ENCODE measurements at places on chromosomes 12 and 14. TPM values are rescaled to one million over a fixed set of nuclear protein-coding genes. Genes with fewer than 3 reads are reported as not detected.
A peak's percentile ranks its signal among the peaks of the same experiment; 100 is the strongest.

The RTL1 gene
- not detected for total RNA-seq

The LIN7A gene
- under 0.01 TPM for total RNA-seq

The SERPINA12 gene
- not detected for total RNA-seq

The DCN gene
- 10.3 TPM for total RNA-seq

The GPR162 gene
- 1.8 TPM for total RNA-seq

The LAG3 gene
- 0.12 TPM for total RNA-seq

The KCNH3 gene
- total RNA-seq = 0.24 TPM

The KRT6C gene
- not detected for total RNA-seq

The LHX5 gene
- not detected for total RNA-seq

The GNG2 gene
- total RNA-seq = 81.7 TPM

The OVCH1 gene
- not detected for total RNA-seq

The NPAS3 gene
- 0.48 TPM for total RNA-seq

The CIDEB gene
- total RNA-seq = not detected

The GUCY2C gene
- total RNA-seq = not detected

The RHEBL1 gene
- 13.2 TPM for total RNA-seq

DNA sequence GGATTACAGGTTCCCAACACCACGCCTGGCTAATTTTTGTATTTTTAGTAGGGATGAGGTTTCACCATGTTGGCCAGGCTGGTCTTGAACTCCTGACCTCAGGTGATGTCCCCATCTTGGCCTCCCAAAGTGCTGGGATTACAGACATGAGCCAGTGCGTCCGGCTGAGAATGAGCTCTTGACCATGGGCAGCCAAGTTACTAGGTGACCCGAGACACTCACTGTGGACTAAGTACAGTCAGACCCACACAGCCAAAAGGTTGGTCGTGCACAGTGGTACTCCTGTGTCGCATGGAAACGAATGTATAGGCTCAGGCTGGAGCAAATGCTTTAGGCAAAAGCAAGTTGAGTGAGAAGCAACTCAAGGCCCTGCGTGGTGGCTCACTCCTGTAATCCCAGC lies 21.0 kb downstream of the DLK1 start:
- no peak for DNase-seq

DNA sequence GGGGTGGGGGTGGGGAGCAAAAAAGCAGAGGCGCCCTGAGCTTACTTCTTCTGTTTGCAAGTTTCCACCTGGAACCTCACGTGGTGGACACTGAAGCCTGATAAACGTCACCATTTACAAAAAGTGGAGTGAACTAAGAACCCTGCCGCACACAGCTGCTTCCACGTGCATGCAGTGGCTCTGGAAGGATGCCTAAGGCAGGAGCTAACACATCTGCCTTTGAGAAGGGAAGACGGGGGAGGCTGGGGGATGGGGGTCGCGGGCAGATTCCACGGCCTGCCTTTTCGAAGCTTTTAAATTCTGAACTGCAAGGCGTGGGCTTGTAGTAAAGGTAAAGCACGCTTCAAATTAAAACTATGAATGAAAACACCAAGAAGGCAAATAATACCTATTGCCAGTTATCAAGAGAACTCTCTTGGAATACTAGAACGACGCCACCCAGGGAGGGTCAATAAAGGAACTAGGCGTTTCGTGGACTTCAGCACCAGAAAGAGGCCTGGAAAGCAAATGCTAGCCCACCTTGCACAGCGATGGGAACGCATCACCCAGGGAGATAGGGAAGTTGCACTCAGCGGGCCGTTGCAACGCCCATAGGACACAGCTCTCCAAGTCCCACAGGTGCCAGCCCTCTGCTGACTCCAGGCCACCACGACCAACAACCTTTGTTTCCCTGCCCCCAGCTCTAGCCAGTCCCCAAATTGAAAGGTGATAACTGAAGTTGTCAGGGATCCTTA lies 61.8 kb downstream of the TESC start:
- no peak for DNase-seq

DNA sequence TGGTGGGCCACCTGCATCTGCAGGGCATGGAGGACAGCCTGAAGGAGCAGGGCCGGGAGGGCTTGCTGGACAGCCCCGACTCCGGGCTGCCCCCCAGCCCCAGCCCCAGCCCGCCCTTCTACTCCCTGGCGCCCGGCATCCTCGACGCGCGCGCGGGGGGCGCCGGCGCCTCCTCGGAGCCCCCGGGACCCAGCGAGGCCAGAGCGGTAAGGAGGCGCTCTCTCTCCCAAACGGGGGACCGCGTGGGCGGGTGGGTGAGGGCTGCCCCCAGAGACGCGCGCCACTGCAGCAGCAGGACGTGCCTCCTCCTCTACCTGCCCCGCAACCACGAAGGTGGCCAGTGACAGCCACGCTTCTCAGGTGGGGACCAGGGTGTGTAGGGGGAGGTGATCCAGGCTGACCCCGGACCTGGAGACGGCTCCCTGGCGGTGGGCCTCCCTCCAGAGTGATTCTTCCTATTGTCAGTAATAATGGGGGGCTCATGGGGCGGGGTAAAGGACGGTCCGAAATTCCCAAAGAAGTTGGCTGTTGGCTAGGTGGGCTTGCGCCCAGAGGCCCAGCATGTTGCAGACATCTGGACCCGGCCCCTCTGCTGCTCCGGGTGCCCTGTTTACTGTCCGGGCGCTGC lies 652 bp downstream of the RFLNA start:
- DNase-seq = no peak

DNA sequence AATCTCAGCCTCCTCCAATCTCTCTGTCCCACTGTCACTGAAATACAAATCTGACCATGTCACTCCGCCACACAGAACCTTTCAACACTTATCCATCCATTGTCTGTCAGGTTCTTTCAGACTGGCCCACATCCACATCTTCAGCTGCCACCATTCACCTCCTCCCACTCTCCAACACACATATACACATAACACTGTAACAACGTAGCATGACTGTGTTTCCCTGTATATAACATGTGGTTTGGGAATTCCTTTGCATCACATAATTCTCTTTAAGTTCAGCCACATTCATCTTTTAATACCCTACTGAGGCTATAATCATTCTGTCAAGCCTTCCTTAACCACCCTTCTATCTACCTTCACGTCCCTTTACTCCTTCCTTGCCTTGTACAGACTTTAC lies 99.2 kb downstream of the PPP2R5E start:
- no peak for DNase-seq

DNA sequence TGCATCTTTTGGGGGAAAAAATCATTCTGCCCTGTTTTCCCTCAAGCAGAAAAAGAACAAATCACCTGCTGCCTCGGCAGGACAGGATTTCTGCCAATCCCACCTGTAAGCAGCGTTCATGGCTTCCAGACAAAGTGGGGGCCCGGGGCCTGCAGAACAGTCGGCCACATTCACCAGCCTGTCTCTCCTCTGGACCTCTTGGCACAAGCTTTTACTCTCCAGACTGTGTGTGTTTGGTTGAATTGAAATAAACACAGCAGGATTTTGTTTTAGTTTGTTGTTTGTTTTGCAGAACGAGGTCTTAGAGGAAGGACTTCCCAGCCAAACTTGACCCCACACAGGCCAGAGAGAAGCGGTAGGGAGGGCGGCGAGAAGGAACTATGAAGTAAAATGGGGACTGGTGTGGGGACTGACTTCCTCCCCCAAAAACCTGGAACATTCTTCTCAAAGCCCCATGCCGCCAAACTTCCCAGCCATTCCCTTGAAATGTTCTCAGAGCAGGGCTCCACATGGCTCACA lies 41.7 kb upstream of the FOS start:
- DNase-seq = no peak

- peak; percentile 59 for DNase-seq
Measured at GRCh38 chr14:78959674-78960264, 789.6 kb downstream of the NRXN3 start.

- DNase-seq = no peak
Measured at GRCh38 chr14:89614009-89614691, 197.1 kb upstream of the FOXN3 start.

DNA sequence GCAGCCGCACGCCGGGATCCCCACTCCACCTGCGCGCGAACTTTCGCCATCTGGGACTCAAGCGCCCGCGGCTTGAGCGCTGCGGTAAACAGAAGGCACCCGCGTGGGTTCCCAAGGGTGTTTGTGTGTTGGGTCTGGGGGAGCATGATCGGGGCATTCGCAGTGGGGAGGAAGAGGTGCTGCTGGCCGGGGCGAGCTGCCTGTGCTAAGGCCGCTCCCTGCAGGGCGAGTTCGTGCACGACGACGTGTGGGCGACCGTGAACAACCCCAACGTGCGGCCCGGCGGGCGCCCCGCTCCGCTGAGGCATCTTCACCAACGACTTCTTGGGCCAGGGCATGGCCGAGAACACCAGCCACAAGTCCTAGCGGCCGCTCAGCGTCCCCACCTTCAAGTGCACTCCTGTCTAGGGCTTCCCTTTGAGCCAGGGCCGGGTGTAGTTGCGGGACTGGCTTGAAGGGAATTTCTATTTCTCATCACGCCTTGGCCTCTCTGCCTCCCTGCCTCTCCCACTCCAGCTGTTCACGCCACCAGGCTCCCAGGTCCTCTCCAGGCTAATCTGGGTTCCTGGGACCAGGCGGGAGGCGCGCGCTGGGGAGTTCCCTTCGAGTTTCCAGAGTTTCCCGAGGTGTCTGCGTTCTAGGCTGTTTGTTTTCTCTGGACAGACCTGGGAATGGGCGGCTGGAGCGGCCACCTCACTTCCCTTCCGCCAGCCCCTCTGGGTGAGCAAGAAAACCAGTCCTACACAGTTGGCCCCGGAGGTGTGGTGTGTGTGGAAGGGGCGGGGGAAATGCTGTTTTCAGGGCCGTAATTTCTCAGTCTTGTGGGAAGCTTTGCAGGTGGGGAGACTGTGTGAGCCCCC lies 417.8 kb upstream of the TMTC1 start:
- DNase-seq = no peak

DNA sequence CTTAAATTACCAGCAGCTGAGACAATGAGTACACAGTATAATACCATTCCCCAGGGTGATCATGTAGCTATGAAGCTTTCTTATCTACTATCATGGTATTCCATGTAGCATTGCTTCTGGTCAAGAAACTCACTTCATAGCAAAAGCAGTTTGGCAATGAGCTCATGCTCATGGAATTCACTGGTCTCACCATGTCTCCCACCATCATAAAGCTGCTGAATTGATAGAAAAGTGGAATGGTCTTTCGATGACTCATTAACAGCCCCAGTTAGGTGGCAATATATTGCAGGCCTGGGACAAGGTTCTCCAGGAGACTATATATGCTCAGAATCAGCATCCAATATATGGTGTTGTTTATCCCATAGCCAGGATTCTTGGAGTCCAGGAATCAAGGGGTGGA lies 553.7 kb downstream of the FOXG1 start:
- peak; percentile 28 for DNase-seq

DNA sequence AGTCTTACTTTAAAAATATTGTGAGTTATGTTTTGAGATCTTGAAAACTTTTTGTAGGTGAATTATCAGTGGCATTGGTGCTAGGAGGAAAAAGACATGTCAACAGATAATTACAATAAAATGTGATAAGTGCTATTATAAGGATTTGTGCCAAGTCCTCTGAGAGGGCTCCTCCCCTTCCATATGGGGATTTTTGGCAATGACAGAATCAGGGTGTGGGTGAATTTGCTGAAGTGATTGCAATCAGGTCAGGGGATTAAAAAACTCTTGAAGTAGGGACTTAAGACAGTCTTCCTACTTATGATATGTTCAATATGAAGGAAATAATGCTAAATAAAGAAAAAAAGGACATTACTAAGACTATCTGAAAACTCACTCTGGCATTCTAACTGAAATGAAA lies 122.5 kb downstream of the SLC15A5 start:
- no peak for DNase-seq

DNA sequence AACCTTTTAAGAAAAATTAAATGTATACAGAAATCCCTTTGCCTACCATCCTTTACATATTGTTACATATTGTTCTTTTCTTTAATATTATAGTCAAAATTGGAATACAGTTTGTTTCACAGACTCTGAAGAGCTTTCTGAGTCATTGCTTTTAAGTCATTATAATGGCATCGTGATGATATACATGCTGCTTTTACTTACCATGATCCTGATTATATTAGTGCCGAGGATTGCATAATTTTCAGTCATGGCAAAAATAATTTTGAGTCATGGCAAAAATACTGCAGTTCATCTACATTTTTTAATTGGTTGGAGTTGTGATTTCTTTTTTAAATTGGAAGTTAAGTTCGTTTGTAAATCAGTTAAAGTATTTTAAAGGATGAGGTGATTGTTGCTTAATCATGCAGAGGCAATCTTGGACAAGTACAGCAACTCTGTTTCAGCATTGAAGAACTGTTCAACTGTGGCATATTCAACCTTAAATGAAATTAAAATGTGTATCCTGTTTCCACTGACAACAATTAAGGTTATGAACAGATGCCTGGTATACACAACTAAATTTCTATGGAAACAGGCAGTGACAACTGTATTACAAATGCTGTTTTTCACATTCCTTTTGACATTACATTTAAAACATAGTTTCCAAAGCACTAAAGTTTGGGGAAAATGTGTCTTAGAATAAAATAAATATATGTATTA lies 142.3 kb downstream of the PCNX1 start:
- DNase-seq = no peak

- no peak for DNase-seq
Measured at GRCh38 chr12:49529414-49529813, 9.4 kb upstream of the KCNH3 start.

DNA sequence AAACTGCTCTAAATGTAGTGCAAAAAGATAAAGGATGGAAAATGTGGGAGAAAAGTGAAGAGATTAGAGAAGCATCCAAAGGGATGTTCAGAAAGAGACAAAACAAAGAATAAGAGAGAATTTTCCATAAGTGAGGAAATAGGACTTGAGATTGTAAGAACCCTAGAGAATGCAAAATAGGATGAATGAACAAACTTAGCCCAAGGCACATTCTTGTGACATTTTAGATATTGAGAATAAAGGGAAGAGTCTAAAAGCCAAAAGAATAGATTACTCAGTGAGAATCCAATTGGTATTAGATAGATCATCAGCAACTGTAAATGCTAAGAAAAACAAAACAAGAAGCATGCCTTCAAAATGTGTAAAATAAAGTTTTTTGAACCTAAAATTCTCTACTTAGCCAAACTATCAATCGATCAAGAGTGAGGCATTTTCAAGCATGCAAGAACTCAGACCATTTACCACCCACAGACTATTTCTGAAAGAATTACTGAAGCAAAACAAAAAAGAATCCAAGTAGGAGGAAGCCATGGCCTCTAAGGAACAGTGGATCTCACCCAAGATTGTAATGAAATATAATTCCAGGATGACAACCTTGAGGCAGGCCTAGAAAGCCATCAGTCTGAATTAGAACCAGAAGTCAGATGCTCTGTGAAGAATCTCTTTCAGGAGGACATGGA lies 33.5 kb downstream of the DYRK2 start:
- DNase-seq = no peak

- no peak for DNase-seq
Measured at GRCh38 chr12:111076611-111077451, 156.5 kb upstream of the MYL2 start.

DNA sequence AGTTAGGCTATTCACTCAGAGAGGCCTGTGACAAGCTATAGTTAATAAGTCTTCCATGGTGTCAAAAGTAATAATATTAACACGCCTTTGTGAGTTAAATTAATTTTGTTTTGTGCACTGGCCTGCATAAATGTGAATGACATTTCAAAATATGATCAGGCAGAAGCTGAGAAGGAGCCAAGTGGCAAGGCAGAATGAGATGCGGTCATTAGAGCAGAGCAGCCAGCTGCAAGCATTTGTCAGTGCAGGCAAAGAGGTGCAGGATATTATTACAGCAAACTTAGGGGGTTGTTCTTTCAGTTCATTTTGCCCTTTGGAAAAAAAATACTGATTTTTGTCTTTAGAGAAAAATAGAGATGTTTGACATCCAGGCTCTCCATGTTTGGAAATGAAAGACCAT lies 364.5 kb downstream of the PAWR start:
- no peak for DNase-seq

GRCh38 chr14:54638135-54638446 lies 71.2 kb downstream of the SAMD4A start:
- DNase-seq = peak; percentile 83

GRCh38 chr12:26937443-26937862 lies 328 bp downstream of the INTS13 start:
- no peak for DNase-seq

All from RPMI7951 (cell line).